Naive thymus-derived CD8-positive, alpha-beta T cell (primary cell): ENCODE measurements at places on chromosomes 12 and 14. TPM values are rescaled to one million over a fixed set of nuclear protein-coding genes. Genes with fewer than 3 reads are reported as not detected.
A peak's percentile ranks its signal among the peaks of the same experiment; 100 is the strongest.

SELPLG gene
- total RNA-seq, result 163 TPM

SLC35F4 gene
- total RNA-seq, result not detected

AQP2 gene
- total RNA-seq, result not detected

- no peak overlapping the region for H3K27ac ChIP-seq
- H3K4me1 ChIP-seq, result peaks cover 11% of the 10 kb centered on the region
- H3K27me3 ChIP-seq, result no peaks in the 10 kb centered on the region
- DNase-seq, result peak; percentile 46
These were observed 44.8 kb downstream of the FBXW8 start for GRCh38 chr12:116955382-116956021.

GRCh38 chr14:36660736-36661505 lies 739 bp upstream of the PAX9 start:
- H3K27ac ChIP-seq, result no peak overlapping the region
- H3K36me3 ChIP-seq, result peaks cover 8% of the 10 kb centered on the region
- peak overlapping the region; percentile 49 for H3K4me3 ChIP-seq

- peaks cover 61% of the 10 kb centered on the region for H3K4me1 ChIP-seq
- no peaks in the 10 kb centered on the region for H3K27me3 ChIP-seq
- DNase-seq, result no peak
- peak overlapping the region; percentile 70 for H3K4me3 ChIP-seq
- peaks cover 7% of the 10 kb centered on the region for H3K36me3 ChIP-seq
These were observed 85.2 kb downstream of the CCDC88C start for GRCh38 chr14:91332171-91332985.

DNA sequence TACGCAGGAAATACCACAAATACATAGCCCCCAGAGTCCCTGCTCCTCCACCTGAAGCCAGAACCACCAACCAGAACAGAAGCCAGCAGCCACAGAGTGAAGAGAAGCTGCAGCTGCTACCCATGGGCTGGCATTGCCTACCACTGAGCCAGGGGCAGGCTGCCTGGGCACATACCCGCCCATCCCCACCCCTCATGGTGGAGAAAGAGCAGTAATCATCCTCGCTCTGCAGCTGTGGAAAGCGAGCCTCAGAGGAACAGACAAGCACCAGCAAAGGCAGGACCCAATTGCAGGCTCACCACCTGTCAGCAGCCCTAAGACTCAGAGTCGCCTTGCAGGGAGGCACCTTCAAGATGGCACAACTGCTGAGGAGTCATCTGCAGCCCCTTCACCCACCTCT lies 11.2 kb upstream of the CD9 start:
- peaks cover 27% of the 10 kb centered on the region for H3K4me1 ChIP-seq
- DNase-seq, result no peak
- H3K27me3 ChIP-seq, result peaks cover 7% of the 10 kb centered on the region

DNA sequence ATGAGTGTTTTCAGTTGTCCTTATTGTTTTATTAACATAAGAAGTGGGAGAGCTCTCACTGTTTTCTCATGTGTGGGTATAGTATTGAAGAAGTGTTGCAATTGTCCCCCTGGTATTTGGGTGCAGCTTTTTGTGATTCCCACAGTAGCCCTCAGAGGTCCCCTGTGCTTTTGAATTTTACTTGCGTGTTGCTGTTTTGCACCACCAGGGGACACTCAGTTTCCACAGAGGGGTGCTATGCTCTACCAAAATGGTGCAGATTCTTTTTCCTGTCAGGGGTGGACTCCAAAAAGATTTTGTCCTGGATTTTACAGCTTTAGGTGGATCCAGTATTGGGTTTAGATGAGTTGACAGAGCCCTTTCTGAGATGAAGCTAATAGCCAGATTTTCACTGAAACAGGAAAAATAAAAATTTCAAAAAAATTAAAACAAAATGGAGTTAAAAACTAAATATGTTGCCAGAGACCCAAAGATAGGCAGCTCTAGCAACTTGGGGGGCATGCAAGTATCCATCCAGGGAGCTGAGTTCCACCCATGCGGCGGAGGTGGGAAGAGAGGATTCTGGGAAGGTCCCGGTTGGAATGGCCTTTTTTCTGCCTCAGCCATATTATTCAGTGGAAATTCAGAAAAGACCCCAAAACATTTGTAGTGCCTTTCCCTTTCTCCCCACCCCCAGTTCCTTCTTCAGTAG lies 50.2 kb downstream of the TTLL5 start:
- no peaks in the 10 kb centered on the region for H3K27me3 ChIP-seq
- H3K36me3 ChIP-seq, result peaks cover 27% of the 10 kb centered on the region
- no peak overlapping the region for H3K4me3 ChIP-seq
- no peak overlapping the region for H3K27ac ChIP-seq
- DNase-seq, result peak; percentile 1

DNA sequence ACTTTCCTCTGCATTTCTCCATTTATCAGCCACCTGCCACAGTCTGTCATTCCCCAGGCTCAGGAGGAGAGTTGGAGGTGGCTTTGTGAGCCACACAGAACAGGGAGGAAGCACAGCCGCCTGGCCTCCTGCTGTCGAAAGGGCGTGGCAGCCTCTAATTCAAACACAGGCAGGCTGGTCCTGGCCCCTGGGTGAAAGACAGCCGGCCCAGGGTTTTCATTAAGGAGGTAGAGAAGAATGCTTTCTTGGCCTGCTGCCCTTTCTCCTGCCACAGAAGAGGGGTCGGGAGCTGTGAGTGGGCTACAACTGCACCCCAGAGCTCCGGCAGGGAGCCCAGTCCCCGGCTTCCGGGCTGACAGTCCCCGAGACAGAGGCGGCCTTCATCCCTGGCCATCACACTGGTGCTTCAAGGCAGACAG lies 108.6 kb upstream of the FZD10 start:
- H3K27me3 ChIP-seq, result peaks cover 43% of the 10 kb centered on the region
- no peaks in the 10 kb centered on the region for H3K4me1 ChIP-seq
- no peaks in the 10 kb centered on the region for H3K36me3 ChIP-seq

GRCh38 chr12:5429741-5430557 lies 2.0 kb upstream of the NTF3 start:
- peaks cover 17% of the 10 kb centered on the region for H3K4me1 ChIP-seq
- no peaks in the 10 kb centered on the region for H3K36me3 ChIP-seq
- H3K4me3 ChIP-seq, result peak overlapping the region; percentile 16
- H3K27me3 ChIP-seq, result peaks cover 70% of the 10 kb centered on the region
- no peak overlapping the region for H3K27ac ChIP-seq

DNA sequence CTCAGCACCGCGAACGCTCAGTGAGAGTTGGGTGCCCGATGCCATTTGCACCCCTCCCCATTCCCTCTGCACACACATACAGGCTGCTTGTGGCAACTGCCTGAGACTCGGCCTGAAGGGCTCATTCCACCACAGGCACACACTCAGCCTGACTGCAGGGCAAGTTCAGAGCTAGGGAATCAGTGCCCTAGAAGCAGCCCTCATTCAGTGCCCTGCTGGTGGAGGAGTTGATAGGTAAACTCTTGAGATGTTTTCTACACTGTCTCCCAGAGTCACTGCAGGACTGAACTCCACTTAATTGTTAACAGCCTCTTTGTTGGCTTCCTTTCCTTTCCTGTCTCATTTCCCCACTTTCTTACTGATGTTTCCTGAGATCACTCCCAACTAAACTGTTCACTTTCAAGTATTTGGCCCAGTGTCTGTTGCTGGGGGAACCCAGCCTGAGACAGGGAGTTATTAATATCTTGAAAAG lies 16.9 kb downstream of the PPP1R36 start:
- H3K36me3 ChIP-seq, result no peaks in the 10 kb centered on the region
- H3K4me1 ChIP-seq, result peaks cover 2% of the 10 kb centered on the region
- no peak for DNase-seq
- H3K27ac ChIP-seq, result no peak overlapping the region

DNA sequence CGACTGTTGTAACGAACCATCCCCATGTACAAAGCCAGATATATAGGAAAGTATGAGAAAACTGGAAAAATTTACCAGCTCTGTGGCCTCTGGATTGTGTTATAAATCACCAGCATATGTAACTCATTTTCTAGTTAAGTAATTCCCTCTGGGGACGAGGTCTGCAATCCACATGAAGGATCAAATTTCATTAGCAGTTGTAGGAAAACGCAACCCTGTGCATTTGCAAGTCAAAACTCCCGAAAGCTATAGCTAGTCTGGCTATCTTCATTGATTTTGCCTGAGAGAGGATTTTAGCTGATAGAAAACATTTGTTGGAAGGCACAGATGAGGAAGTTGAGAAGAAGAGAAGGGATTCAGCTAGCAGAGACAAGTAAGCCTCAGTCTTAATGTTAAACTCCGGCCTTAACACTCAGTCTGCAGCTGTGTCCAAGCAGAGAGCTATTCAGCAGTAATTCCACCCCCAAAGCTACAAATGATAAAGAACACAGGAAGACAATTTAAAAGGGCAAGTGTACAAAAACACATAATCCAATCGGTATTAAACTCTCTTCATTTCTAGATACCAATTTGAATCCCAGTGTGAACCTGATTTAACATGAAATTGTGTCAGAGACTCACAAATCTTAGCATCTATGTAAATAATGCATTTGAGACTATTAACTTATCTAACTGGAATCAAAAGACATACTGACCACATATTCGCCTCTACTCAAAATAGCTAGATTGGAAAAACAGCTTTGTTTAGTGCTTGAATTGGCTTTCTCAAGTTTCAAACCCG lies 54.2 kb upstream of the CERS5 start:
- DNase-seq, result no peak
- H3K4me1 ChIP-seq, result peaks cover 14% of the 10 kb centered on the region
- H3K4me3 ChIP-seq, result no peak overlapping the region

GRCh38 chr12:12909228-12909994 lies 18.0 kb downstream of the GPRC5A start:
- DNase-seq, result no peak
- H3K4me3 ChIP-seq, result no peak overlapping the region
- H3K36me3 ChIP-seq, result no peaks in the 10 kb centered on the region
- H3K4me1 ChIP-seq, result peaks cover 23% of the 10 kb centered on the region

GRCh38 chr12:12612358-12612757 lies 682 bp downstream of the CREBL2 start:
- peak overlapping the region; percentile 100 for H3K27ac ChIP-seq
- no peaks in the 10 kb centered on the region for H3K27me3 ChIP-seq
- peak; percentile 10 for DNase-seq

GRCh38 chr14:84029720-84030119 lies 1500.2 kb upstream of the FLRT2 start:
- H3K4me3 ChIP-seq, result no peak overlapping the region
- no peak overlapping the region for H3K27ac ChIP-seq
- DNase-seq, result no peak
- no peaks in the 10 kb centered on the region for H3K36me3 ChIP-seq
